ENCODE measurements at places on chromosomes 2 and 18.

GRCh38 chr2:61411109-61411508, 59.8 kb downstream of the USP34 start:
- DNase-seq = no peak

DNA sequence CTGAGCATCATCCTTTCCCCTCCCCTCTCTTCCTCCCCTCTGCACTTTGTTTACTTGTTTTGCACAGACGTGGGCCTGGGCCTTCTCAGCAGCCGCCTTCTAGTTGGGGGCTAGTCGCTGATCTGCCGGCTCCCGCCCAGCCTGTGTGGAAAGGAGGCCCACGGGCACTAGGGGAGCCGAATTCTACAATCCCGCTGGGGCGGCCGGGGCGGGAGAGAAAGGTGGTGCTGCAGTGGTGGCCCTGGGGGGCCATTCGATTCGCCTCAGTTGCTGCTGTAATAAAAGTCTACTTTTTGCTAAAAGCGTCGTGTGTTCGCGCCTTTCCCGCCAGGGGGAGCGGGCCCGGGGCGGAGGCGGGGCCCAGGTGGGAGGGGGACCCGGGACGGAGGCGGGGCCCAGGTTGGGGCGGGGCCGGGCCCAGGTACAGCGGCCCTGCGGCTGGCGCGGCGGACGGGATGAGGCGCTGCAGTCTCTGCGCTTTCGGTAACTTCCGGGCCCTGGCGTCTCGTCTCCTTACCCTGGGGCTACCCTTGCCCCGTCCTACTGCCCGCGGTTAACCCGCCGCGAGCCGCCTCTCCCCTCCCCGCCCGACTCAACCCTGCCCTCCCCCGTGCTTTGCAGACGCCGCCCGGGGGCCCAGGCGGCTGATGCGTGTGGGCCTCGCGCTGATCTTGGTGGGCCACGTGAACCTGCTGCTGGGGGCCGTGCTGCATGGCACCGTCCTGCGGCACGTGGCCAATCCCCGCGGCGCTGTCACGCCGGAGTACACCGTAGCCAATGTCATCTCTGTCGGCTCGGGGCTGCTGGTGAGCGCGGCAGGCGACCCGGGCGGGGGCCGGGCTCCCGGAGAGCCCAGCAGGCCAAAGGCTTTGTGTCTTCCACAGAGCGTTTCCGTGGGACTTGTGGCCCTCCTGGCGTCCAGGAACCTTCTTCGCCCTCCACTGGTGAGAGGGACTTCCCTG, at the start of gene KRTCAP3:
Gene KRTCAP3 (plus strand): TSS at position 424 of the 962 bp plus-strand sequence. CDS start 32 bp downstream, at position 456.
- DNase-seq = no peak

- no peak for DNase-seq
Measured at GRCh38 chr2:233792720-233793119, 14.6 kb downstream of the MROH2A start.

DNA sequence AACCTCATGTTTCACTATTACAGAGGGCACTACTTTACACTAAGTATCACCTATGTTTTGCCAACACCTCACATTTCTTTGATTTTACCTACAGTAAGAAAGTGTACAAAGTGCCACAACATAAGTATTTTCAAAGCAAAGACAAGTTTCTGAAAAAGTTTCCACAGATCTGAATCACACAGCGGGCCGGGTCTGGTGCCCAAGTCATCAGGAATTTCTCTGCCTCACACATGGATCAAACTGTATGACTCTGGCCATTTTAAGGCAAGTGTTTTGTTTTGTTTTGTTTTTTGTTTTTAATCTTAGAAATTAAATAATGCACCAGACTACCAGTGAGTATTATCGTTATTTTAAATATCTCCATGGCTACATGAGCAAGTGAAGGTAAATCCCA, 73.4 kb downstream of the ZNF516 start:
- DNase-seq = no peak

DNA sequence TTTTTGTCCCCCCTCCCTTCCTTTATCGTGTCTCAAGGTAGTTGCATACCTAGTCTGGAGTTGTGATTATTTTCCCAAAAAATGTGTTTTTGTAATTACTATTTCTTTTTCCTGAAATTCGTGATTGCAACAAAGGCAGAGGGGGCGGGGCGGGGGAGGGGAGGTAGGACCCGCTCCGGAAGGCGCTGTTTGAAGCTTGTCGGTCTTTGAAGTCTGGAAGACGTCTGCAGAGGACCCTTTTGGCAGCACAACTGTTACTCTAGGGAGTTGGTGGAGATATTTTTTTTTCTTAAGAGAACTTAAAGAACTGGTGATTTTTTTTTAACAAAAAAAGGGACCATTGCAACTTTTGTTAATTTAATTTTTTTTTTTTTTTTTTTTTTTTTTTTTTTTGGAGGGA, 2.1 kb downstream of the SOX11 start:
- no peak for DNase-seq

GRCh38 chr2:134320930-134321329, 67.1 kb downstream of the MGAT5 start:
- no peak for DNase-seq

DNA sequence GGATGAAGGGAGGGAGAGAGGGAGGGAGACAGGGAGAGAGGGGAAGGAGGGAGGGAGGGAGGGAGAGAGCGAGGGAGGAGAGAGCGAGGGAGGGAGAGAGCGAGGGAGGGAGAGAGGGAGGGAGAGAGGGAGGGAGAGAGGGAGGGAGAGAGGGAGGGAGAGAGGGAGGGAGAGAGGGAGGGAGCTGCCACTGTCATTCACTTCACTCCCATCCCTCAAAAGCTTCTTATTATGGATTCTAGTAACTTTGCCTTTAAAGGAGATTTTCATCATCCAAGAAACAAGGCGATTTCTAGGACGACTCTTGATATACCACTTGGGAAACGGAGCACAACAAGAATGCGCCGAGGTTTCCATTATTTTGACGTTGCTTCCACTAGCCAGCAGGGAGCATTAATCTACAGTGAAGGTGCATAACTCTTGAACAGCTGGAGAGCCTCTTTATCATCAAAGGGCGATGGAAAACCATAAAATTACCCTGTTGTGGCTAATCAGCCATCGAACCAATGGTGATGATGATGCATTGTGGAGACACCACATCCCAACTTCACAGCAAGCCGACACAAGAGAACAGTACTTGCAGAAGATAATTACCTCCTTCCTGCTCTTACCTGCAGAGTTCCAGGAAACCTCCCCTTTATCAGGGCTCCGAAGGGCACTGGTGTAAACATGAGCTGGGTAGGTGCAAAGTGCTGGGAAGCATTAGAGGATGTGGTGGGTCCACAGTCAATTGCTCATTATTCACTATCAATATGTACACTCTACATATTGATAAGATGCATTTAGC, 130.5 kb downstream of the EIPR1 start:
- no peak for DNase-seq

GRCh38 chr2:83081826-83082690, 1377.0 kb downstream of the SUCLG1 start:
- no peak for DNase-seq

GRCh38 chr2:170766693-170767092, 3.5 kb upstream of the ERICH2 start:
- no peak for DNase-seq

GRCh38 chr18:3554091-3554601, 104.2 kb downstream of the TGIF1 start:
- no peak for DNase-seq

- no peak for DNase-seq
Measured at GRCh38 chr18:13520306-13520705, 206.1 kb downstream of the FAM210A start.

- DNase-seq = no peak
Measured at GRCh38 chr2:24448797-24449196, 42.3 kb upstream of the NCOA1 start.

DNA sequence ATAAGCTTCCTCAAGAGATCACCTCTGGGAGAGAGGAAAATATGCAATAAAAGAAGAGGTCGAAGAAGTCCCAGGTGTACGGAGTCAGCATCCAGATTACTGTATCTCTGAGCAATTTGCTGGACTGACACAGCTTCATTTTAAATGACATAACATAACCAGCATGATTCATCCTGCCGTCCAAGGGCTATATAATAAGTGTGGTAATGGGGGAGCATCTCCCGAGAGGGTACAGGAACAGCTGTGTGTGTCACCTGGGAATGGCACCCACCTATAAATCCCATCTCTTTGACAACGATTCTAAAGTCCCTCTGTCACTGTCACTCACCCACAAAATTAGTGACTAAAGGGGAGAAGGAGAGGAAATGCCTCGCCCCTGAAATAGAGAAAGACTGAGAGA, 19.3 kb upstream of the FZD7 start:
- no peak for DNase-seq

DNA sequence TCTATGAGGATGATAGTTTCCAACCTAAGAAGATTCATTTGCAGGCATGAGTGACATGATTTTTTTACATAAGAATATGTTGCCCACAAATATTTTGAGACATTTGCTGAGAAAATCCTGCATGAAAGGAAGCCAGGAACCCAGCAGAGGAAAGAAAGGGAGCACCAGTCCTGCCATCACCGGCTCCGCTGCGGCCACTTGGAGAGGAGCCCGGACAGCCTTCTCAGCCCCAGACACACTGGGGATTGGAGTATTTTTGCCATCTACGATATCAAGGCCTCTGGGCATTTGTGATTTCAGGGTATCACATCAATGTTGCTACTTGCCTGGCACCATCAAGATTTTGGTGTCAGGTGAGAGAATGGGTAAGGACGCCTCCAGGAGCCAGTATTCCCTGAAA, 228.3 kb downstream of the PTGR3 start:
- DNase-seq = no peak

Measured in GM12892 (cell line).